ENCODE measurements at places on chromosomes 5 and 9.

DNA sequence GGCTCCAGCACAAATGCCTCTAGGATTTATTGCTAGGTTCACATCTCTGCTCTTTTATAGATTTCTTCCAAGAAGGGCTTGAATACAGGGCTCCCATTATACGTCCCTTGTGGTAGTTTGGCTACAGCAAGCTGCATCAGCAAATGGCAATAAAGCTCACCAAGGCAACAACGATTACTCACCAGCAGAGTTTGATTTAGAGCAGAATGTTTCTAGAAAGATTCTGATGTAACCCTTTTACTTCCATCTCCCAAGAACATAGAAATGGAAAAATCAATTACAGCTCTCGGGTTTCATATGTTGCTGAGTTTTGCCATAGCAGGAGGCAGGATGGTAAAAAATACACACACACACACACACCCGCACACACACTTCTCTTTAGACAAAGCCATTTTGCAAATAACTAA is 124.2 kb upstream of the TNPO1 start:
- no peak for DNase-seq

DNA sequence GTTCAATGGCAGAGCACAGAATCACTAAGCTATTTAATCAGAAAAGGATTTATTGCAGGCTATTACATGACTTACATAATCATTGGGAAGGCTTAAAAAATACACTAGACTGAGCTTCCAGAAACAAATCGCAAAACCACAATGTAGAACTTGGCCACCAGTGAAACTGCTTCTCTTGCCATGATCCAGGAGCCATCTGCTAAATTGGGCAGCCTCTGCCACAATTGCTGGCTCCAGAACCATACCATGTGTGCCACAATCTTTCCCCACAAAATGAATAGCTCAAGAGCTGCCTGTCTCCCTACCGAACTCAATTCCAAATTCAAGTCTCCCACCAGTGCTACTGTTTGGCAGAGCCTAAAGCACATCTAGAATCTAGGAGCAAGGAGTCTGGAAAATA is 9.8 kb upstream of the ERAP1 start:
- no peak for DNase-seq

- DNase-seq, result no peak
These were observed 9.3 kb upstream of the NR3C1 start for GRCh38 chr5:143412661-143413342.

- DNase-seq, result no peak
These were observed 145.6 kb upstream of the POC5 start for GRCh38 chr5:75862872-75863271.

- no peak for DNase-seq
These were observed 227.1 kb downstream of the ARHGEF28 start for GRCh38 chr5:73853091-73853490.

- DNase-seq, result no peak
These were observed 72.0 kb downstream of the CETN3 start for GRCh38 chr5:90337449-90338052.

DNA sequence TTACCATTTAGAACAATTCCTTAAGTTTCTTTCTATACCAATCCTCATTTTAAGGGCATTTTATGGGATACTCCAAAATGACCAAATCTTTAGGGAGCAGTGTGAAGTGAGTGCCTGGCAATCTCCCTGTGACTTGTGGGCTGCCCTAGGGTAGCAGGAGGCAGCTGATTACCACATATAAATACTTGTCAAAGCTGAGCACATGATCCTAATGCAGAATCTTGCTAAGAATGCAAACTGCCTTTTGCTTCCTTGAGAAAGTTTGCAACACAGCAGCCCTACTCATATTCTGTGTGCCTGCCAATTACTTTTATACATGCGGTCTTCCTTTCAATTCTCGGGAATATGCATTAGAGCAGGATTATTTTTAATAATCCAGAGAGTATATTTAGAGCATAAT is 18.2 kb upstream of the NREP start:
- no peak for DNase-seq

GRCh38 chr5:145887976-145888574 is 15.3 kb upstream of the GRXCR2 start:
- DNase-seq, result no peak

DNA sequence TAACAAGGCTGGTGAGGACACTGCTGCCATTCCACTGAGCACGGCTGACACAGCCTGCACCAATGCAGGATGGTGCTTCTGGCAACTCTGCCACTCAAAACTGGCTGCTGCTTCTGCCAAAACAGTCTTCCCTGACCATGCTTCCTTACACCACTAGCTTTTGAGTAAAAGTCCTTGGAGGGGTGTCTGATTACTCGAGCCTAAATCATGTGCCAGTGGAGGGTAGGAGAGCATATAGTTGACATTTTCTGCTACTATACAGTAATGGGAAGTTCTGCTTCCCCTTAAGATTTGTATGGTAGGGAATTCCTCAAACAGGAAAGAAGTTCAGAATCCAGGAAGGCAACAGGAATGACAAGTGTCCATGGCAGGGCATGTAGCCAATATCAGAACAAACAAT is 12.2 kb upstream of the PJA2 start:
- DNase-seq, result no peak

GRCh38 chr5:146006470-146007190 is 70.3 kb downstream of the SH3RF2 start:
- DNase-seq, result no peak

DNA sequence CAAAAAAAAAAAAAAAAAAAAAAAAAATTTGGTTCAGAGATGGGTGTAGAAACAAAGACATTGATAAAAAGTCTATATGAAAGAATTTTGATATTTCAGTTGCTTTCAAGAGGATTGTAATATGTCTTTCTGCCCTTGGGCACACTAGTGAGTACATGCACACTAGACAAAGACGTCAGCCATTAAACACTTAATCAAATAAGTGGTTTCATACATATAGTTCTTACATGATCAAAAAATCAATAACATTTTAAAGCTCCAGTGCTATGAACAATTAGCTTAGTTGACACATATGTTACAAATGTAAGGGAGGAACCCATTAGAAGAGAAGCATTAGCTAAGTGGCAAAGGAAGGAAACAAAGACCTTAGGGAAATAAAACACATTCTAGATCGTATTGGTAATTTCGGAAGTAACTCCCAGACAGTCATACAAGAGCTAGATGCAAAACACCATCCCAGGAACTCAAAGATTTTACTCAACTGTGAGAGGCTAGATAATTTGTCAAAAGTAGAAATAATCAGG is 84.5 kb upstream of the MAN2A1 start:
- no peak for DNase-seq

GRCh38 chr9:93107825-93108161 is 11.8 kb downstream of the CARD19 start:
- no peak for DNase-seq

- DNase-seq, result no peak
These were observed 89.3 kb downstream of the SEMA5A start for GRCh38 chr5:9456435-9457042.

GRCh38 chr5:136015003-136015375 is 13.8 kb upstream of the TGFBI start:
- DNase-seq, result no peak

DNA sequence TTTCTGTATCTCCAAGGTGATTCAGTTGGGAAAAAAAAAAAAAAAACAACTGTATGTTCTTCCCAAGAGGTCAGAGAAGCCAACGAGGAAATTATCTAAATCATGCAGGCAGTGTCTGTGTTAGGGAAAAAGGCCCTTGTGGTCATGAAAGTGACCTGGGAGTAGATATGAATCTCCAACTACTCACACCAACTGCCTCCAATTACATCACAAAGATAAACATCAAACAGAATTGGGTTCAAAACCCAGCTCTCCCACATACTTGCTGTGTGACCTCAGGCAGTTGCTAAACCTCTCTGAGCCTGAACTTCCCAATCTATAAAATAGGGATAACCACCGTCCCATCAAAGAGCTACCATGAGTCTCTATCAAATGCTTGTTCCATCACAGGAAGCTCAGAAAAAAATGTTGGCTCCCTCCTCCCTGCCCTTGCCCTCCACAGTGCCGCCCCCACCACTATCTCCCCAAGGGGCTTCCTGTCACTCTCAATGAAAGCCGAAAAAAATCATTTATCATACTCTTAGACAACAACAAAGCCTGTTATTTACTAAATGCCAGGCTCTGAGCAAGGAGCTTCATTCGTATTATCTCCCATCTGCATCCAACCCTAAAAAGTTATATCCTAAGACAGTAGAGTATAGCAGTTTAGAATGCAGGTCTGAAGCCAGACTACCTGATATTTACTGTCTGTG is 42.9 kb downstream of the CDK5RAP2 start:
- no peak for DNase-seq

DNA sequence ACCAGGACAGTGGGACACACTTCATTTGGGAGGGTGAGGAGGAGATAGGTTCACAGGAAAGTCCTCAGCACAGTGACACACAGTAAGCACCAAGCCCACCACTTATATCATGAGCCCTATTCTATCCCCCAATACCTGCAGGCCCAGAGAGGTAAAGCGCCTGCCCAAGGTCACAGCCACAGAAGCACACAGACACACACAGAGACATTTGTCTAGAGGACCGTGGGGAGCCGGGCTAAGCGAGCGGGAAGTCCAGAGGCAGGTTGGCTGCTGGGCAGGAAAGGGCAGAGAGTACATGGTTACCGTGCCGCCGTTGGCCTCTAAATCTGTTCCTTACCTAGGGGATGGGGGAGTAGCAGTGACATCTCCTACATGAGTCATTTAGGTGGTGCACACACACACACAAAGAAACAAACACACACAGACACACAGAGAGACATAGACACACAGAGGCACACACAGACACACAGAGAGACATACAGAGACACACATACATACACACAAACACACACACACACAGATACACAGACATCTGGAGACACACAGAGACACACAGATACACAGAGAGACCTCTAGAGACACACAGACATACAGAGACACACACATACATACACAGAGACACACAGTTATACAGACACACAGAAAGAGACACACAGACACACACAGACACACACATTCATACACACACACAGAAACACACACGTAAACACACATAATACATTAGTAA is 15.9 kb upstream of the DUSP1 start:
- no peak for DNase-seq

DNA sequence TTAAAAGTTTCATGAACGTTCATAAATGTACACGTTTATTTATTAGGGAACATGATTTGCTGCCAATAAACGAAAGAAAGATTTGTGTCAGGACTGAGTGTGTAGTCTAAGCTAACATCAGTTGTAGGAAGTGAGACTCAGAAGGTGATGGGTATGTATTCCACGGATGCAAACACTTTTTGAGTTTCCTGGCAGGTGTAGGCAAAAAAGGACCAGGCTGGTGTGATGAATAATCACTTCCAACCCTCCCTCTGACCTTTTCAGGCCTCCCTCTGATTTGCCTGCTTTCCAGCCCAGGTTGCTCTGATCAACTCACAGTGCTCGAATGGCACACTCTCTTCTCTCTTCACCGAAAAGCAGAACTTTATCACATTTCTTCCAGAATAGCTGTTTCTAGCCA is 51.8 kb downstream of the BASP1 start:
- no peak for DNase-seq

DNA sequence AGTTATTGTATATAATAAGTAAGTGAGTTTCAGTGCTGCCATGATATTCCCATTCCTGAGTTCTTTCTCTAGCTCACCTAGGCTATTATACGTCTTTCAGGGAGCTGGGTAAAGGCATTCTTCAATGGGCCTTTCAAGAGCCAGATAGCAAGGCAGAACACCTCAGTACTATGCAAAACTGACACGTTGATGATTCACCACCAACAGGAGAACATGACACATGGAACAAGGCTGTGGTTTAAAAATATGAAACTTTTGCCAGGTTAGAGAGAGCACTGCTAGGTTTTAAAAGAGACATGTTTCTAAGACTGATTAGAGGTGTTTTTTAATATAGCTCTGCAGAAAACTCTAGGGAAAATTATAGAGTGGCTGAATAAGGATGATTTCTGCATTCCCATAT is 95.9 kb downstream of the UGCG start:
- no peak for DNase-seq

GRCh38 chr9:117744369-117744768 is 40.2 kb downstream of the TLR4 start:
- DNase-seq, result no peak

DNA sequence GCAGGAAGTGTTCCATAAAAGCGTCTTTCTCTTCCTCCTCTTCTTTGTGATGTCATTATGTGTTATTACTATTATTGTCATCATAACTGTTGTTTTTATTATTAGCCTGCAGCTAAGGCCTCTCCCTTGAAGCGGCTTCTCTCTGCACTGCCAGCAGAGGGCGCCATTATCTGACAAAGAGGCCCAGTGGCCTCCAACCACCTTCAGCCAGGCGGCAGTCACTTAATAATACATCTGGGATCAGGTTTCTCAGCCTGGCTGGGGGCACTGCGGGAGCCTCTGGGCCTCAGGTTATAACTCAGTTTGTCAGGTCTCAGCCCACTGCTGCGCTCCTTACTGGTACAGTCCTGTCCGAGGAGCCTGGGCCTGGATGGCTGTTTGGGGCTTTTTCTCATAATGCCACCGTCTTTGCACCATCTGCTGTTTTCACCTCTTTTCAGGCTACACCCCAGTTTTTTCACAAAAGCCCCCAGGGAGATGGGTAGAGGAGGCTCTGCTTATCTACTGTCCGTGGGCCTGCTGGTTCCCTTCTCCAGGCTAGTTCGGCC is 281.9 kb downstream of the NSG2 start:
- peak; percentile 77 for DNase-seq

DNA sequence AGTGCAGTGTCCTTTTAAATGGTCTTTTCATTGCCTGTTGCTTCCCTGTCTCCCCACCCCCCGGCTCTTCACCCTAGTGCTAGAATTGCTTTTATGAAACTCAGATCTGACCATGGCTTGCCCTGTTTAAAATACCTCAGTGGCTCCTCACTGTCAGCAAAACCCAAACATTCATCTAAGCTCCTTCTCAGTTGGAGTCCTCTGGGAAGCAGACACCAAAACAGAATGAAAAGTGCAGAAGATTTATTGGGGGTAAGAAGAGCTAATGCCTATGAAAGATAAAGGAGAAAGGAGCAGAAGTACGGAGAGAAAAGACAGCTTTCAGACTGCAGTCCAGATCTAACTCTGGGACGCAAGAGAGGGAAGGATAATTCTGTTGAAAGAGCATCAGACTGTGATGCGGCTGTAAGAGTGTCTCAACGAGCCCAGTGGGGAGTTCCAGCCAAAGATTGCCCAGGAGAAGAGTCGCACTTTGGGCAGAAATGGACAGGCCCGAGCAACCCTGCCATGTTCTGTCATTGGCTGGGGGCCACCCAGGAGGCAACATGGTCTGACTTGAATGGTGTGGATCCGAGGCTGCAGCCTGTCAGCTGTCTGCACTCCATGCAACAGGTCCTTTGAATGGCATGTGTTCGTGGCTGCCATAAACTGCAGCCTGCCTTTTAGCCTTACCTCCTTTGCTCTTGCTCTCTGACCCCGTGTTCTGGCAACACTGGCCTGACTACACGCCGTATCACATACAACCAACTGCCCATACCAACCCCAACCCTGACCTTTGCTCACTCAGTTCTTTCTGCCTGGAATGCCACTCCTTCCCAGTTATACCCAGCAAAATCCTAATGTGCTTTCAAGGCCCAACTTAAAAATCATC is 55.9 kb downstream of the IRF1 start:
- DNase-seq, result no peak
